Glomerular endothelial cell (primary cell): ENCODE measurements at places on chromosomes 3 and 15. TPM values are rescaled to one million over a fixed set of nuclear protein-coding genes. Genes with fewer than 3 reads are reported as not detected.

MLF1 gene
- total RNA-seq, result 11.8 and 12.2 TPM in 2 replicates

DNA sequence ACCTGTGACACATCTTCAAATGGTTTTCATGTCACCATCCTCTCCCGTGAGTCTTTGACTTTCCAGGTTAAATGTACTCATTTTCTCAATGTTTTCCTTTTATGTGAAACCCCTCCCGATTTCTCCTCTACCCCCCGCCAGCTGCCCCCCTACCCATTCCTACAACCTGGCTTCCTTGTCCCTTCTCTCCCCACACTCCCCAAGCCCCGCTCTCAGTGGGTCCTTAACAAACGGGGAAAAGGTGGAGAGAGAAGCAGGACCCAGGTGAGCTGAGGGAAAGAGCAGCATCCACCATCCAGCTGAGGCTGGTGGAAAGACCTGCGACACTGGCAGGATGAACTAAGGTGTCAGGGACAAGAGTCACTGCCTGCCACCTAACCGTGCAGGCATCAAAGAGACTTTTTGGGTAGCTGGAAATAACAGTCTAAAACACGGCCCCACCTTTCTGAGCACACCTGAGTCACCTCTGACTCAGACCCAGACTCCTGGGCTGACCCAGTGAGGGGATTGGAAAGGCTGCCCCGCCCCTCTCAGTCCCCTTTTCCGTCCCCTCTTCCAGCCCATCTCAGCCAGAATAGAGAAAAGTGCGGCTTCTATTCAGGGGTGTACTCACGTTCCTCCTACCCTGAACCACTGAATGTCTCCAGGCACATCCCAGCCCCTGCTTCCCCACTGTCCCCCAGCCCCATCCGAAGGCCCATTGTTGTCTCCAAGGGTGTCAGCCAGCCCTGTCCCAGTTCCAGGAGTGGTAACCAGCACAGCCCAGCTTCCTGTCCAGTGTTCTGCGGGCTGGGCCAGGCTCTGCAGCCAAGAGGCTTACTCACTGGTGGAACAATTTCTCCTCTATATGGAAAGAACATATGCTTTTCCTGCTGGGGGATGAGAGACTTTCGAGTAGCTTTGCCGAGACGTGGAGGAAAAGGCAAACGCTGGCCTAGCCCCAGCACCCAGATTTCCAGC lies 20.4 kb downstream of the ISG20 start:
- DNase-seq, result no peak

DNA sequence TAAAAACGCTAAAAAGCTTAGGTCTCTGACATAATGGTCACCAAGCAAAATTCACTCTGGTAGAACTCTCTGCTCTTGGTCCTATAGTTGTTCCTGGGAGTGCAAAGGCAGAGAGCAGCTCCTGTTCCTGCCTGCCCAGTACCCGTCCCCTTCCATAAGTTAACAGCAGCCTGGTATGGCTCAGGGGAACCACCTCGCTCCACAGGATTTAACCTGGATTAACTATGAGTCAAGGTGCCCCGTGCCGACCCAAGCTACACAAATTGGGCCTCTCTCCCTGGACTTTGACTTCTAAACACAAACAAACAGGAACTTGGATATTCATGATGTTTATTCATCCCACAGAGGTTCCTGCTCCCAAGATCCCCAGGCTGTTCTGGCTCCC lies 32.1 kb downstream of the SCAP start:
- no peak for DNase-seq

- DNase-seq, result no peak
Measured at GRCh38 chr15:75661100-75661755, 13.5 kb downstream of the SNX33 start.
